Cerebellar nuclear complex (tissue), 1 donor: ENCODE measurements at places on chromosomes 3 and 15.

DNA sequence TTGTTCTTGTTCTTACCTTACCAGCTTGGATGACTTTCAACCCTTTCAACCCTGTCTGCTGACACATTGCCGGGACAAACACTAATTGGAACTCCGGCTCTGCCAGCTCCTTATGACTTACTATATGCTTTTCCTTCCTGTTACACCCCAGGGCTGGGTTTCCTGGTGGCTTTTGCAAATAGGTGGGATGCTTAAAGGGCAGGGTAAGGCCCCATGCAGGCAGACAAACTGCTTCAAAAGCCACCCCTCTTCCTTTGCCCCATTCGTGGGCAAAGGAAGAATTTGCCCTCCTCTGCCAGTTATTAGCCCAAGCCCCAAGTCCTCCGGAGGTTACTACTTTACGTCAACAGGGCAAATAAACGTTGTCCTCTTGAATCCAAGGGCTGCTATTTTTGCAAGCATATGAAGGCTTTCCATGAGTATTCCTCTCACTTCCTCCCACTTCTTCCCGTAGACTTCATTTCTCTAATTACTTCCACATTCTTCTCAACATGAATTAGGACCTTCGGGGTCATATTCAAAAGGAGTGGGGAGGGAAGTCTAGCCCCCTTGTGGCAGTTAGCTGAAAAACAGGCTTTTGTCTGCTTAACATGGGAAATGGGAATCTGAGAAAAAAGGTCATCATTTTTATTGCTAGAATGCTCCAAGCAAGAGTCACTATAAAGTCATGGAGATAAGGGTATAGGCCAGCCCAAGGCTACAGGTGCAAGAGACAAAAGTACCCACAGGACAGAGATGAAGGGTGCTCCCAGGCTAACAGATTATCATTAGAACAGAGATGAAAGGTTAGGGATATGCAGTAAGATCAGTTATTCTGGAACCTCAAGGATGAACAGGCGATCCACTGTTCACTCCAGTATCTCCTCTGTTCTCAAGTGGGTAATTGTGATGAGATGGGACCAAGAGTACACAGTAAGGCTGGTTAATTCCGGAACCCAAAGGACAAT, 56.3 kb upstream of the FSTL1 start:
- no peak for DNase-seq

- no peak for DNase-seq
Observed at GRCh38 chr3:33637482-33637881, 80.6 kb downstream of the CLASP2 start.

- DNase-seq, result no peak
Observed at GRCh38 chr3:148233403-148233802, 464.3 kb upstream of the AGTR1 start.

- DNase-seq, result no peak
Observed at GRCh38 chr3:307182-307581, 110.6 kb downstream of the CHL1 start.

DNA sequence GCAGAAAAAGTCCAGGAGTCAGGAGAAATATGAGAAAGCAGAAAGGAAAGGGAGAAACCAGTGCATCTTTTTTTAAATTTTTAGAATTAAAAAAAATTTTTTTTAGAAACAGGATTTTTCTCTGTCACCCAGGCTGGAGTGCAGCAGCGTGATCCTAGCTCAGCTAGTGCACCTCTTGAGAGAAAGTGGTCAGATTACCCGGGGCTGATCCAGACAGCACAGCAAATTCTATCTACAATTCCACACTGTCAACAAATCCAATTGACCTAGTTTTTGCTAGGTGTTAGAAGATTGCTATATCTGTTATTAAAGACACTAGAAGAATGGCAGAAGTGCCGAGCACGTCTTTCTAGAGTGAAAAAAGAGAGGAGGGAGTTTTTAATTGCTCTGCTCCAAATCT, 117.3 kb downstream of the RFTN1 start:
- DNase-seq, result no peak

DNA sequence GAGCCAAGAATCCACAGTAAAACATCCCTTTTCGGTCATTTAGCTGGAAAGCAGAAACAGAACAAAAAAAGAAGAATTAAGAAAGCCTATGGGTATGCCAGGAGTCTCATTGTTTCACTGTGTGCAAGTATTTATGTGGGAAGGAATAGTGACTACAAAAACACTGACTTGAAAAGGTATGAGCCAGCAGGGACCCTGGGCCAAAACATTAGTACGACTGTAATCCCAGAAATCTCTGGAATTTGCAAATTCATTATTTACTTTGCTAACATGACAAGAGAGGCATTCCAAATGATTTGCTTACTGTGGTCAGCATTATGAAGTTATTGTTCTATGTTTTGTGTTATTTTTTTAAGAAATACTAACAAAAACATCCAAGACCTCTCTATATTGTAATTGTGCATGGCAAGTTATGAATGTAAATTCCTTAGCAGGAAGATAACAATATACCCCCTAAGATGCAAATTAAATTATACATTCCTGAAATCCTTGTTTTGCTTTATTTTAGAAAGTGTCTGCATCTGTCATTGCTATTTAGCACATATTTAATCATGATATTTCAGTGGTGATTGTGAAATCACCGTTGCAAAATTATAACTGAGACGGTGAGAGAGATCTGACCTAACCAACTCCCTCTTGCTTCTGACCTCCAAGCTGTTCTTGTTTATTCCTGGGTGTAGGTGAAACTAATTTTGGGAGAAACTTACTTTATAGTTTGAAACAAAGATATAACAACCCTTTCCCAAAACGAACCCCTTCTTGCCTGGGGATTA, 299.2 kb downstream of the ZPLD1 start:
- DNase-seq, result no peak

- peak; percentile 9 for DNase-seq
Observed at GRCh38 chr15:31440754-31441311, 114.2 kb downstream of the KLF13 start.

DNA sequence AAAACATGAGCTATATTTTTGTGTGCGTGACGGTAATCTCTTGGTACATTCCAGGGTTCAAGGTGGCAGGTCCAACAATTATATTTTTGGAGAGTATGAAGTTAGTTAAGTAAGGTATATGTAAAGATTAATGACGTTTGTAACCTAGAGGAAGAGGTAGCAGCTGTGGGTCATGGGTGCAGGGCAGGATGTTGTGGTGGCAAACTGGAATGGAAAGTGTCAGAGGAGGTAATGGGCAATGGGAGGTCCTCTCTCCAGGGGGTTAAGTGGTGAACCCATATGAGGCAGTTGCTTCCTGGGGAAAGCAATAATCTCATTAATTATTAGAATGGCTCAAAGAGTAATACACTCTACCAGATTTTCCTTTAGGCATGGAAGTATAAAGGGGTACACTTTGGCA, 1.0 kb upstream of the CD200R1L start:
- DNase-seq, result no peak

DNA sequence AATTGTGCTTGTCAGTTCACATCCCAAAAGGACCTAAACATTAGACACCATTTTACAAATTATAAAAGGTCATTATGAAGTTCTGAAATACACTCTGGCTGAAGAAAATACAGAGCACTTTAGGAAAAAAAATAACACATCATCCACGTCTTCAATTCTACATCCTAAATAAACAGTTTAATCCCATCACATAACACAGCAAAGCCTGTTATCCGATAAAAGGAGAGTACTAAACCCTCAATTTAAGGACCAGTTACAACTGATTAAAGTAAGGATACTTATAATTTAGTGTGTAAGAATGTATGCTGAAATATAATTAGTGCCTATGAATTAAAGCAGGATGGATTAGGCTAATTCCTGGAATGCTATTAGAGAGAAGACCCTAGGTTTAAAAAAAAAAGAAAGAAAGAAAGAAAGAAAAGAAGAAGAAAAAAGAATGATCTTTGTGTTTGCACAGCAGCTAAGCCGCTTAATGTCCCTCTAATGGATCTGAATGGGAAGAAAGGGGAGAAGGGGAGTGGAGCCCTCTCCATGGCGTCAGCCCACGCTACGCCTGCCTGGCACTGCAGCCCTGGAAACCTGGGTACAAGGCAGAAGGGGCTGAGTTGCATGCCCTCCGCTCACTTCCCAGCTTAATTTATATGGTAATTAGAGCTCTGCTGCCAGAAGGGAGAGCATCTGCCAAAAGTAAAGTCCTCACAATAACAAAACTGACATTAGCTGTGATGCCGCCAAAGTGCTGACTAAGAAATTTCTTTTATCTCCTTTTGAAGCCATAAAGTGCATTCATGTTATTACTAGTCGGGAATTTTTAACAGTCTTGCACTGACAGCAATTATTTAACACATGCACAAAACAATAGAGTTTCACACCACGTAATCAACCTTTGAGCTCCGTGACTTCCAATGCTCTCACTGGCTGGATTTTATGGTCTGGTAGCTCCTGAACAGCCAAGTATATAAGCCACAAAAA, 90.0 kb downstream of the FSIP1 start:
- DNase-seq, result no peak

DNA sequence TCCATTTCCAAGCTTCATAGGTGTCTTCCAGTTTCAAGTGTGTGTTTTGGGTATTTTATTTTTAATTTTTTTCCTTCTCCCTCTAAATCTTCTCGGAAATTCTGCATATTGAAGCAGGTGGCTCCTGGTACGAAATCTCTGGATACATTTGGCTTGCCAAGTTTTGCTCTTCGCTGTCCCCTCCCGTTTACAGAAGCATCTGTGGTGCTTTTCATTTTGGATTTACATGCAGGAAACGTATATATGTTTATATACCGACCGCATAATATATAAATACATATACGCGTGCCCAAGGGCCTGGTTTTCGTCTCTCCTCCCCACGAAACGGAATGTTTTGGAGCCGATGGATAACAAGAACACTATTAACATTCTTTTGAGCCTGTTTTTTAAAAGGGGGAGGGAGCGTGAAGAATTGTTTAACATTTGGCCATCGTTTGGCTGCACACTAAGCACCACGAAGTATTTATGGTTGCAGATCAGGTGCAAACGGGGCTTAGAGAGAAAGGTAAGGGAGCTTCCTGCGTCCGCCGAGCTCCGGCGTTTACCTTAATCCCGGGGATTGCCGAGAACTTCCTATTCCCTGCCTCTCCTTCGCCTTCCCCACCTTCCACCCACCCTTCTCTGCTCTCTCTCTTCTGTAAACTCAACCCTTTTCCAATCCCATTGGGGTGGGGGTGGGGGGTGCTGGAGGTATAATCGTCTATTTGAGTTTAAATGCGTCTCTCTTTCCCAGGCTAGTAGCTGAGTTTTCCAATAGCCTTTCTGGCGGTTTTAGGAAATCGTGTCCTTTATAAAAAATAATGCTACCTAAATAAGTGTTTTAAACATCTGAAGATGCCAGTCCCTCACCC, 1.1 kb upstream of the NLGN1 start:
- DNase-seq, result no peak

DNA sequence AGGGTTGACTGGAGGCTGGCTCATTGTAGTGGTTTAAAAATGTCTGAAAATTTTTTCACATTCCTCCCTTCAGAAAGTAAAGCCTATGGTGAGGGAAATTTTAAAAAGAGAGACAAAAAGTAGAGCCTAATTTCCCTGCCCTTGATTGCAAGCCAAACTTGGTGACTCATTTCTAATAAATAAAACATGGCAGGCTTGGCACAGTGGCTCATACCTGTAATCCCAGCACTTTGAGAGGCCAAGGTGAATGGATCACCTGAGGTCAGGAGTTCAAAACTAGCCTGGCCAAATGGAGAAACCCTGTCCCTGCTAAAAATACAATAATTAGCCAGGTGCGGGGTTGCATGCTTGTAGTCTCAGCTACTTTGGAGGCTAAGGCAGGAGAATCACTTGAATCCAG, 18.9 kb upstream of the ARRDC4 start:
- DNase-seq, result no peak

DNA sequence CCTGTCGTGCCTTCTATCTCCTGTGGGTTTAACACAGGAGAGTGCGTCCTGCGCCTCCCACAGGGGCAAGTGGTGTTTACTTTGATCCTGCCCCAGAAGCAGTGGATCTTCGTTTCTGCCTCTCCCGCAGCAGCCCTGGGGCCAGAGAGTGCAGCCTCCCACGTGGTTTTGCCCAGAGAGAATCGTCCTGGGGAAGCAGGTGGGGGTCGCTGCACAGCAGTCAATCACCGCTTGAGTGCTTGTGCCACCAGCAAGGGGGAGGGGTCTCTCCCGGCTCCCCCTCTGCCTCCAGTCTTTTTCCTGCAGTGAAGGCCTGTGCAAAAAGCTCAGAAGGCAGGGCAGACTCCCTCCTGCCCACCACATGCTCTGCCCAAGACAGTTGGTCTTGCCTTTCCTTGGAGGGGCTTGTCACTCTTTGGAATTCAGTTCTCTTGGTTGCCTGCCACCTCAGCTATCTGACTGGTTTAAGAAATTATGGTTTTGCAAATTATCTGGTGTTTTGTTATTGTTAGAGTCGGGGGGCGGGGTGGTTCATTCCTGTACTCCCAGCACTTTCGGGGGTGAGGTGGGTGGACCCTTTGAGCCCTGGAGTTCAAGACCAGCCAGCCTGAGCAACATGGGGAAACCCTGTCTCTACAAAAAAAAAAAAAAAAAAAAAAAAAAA, 26.9 kb downstream of the STOML1 start:
- no peak for DNase-seq

DNA sequence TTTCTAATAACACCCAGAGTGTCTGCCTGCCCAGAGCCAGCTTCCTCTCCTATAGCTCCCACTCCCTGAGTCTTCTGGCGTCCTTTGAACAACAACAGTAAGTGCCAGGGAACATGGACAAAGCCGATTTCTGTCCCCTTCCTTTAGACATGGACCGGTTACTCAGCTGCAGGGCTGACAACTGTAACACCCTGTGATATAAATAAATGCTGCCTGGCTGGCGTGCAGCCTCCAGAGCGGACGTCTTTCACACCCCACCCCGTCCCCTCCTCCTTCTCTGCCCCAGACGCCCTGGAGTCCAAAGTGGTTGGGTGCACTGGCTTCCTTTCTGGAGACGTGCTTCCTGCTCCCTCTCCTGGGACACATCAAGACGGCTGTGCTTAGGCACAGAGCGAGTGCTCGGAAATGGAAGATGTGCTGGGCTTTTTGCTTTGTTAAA, 281.9 kb upstream of the LRRFIP2 start:
- DNase-seq, result no peak

DNA sequence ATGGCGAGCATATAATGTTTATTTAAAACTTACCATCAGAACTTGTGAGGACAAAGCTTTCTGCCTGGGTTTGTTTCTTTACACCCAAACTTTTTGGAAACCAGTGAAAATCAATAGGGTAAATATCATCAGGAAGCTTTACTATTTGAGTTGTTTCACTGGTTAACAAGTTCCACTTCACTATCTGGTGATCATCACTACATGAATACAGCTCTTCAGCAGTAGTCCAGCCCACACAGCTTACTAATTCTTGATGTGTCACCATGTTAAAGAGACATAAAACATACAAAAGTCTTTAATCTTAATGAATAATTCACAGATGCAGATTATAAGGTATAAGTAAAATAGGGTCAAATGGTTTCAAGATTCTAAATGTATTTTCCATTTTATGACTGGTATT, 17.6 kb downstream of the IFT80 start:
- no peak for DNase-seq
